ENCODE measurements at places on chromosomes 3 and 15.

GRCh38 chr3:151234825-151235224, 31.8 kb upstream of the GPR171 start:
- DNase-seq: no peak

GRCh38 chr15:80831606-80832224, 52.5 kb downstream of the CEMIP start:
- DNase-seq: no peak

DNA sequence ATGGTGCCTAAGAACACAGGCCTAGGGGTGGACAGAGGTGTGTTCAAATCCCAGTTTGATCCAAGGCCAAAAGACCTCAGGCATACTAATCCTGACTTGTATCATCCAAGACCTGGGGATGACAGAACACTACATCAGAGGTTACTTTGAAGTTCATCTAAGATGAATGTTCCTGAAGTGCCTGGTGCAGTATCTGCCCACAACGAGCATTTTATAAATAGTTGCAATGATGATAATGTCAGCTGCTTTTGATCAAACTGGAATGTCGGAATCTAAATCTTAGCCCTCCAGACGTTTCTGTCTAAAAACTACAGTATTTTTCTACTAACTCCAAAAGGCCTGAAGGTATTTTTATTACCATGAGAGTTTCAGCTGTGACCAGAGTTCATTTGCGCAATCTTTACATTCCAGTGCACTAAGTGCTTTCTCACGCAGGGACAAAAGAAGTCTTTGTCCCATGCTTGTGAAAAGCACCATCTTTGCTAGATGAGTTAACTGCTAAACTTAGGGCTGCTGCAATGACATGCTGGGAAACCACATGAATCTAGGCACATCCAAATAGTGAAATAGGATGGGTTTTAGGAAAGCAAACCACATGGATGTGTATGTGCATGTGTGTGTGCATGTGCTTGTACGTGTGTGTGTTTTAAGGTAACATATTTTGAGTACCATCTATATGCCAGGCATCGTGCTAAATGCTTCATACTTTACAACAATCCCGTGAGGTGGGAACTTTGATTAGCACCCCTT, 18.1 kb downstream of the ANXA2 start:
- peak; percentile 92 for DNase-seq

- no peak for DNase-seq
Measured at GRCh38 chr3:16883723-16884083, 1.1 kb upstream of the PLCL2 start.

- DNase-seq: no peak
Measured at GRCh38 chr15:89132611-89133507, 44.6 kb downstream of the ABHD2 start.

Measured in cardiac fibroblast (primary cell).